ENCODE measurements at places on chromosomes 13 and 19.

- no peak for DNase-seq
Measured at GRCh38 chr13:23715092-23715761, 145.0 kb downstream of the TNFRSF19 start.

GRCh38 chr13:44573790-44574465 is 2.2 kb downstream of the TSC22D1 start:
- no peak for DNase-seq

DNA sequence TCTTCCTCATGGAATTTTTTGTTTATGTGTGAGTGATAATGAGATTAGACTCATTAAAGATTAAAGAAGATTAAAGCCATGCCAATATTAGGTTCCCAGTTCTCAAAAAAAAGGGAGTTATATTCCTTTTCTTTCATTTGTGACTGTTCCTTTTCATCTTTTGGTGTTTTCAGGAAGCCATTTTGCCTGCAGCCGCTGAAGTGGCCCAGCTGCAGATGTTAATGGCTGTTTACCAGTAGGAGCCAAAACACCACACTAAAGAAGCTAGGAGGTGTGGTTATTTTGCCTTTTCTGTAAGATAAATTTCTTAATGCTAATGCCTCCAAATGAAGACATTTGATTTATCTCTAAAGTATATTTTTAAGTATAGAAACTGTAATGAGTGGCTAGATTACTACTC is 36.3 kb downstream of the ITGBL1 start:
- DNase-seq: no peak

DNA sequence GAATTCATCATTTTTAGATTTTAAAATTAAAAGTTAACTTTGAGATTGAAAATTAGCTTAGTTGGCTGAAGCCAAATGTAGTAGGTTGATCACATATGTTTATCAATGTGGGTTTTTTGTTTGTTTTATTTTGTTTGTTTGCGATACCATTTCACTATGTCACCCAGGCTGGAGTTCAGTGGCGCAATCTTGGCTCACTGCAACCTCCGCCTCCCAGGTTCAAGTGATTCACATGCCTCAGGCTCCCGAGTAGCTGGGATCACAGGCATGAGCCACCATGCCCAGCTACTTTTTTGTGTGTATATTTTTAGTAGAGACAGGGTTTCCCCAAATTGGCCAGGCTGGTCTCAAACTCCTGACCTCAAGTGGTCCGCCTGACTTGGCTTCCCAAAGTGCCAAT is 665.7 kb upstream of the SLC10A2 start:
- no peak for DNase-seq

- no peak for DNase-seq
Measured at GRCh38 chr13:28337166-28338005, 157.5 kb downstream of the FLT1 start.

DNA sequence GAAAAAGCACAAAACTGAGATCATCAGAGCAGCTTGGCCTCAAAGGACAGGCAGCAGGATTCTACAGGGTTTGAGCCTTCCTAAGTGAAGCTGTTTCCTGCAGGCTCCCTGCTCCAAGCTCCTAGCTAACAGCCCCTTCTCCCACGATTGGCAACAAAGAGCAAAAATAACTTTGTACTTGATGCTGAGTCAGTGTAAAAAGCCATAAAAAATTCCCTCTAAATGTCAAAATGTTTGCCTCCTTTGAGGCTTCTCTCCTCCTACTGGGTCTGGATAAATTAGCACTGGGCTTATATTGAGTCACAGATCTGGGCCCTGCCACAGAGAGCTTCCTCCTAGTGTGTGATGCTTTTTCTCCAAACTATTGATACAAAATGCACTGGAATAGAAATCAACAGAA is 153.3 kb downstream of the TNFRSF19 start:
- no peak for DNase-seq

GRCh38 chr13:44905556-44905955 is 83.7 kb downstream of the NUFIP1 start:
- no peak for DNase-seq

DNA sequence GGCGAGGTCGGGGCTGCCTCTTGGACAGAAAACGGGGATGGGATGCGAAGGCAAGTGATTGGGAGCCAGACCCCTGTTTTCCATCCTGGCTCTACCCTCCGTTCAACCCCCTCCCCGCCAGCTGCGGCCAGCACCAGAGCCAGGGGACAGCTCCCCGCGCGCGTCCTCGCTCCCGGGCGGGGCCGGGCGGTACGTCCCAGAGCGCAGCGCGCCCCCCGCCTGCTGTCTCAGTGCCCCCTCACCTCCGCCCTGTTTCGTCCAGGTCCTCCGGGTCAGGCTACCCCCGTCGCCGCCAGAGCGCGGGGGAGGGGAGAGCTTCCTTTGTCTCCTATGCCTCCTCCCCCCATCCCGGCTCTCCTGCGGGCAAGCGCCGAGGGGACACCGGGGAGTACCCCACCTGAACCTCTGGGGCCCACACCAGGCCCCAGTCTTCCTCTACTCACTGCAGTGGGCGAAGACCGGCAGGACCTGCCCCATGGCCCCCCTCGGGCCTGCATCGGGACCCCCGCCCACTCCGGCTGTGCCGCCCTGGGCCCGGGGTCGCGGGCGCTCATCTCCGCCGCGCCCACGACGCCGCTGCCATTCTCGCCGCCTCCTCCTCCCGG is 396 bp downstream of the RTN2 start:
- peak; percentile 76 for DNase-seq

- DNase-seq: no peak
Measured at GRCh38 chr13:101205408-101205807, 210.9 kb downstream of the NALCN start.

GRCh38 chr13:82062772-82063171 is 1721.8 kb upstream of the SPRY2 start:
- no peak for DNase-seq

- DNase-seq: no peak
Measured at GRCh38 chr13:99958406-99959126, 13.0 kb downstream of the ZIC5 start.

DNA sequence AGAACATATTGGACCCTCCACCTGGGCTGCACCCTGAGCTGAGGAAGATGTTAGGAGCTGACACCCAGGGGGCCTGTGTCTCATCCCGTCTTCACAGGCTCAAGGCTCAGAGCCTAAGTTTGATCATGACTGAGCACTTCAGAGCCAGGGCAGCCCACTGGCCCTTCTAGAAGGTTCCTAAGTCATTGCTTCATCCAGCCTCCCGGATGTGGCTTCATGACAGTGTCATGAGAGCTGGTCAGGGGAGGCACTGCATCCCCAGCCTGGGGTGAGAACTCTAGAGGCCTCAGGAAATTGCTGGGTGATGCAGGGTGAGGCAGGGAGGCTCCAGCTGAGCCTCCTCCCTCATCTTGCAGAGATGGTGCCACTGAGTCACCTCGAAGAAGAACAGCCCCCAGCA is 24.9 kb upstream of the PIK3R2 start:
- no peak for DNase-seq

- DNase-seq: peak; percentile 58
Measured at GRCh38 chr19:8638078-8638619, 7.7 kb downstream of the NFILZ start.

- no peak for DNase-seq
Measured at GRCh38 chr13:112980434-112980833, 11.4 kb downstream of the MCF2L start.

DNA sequence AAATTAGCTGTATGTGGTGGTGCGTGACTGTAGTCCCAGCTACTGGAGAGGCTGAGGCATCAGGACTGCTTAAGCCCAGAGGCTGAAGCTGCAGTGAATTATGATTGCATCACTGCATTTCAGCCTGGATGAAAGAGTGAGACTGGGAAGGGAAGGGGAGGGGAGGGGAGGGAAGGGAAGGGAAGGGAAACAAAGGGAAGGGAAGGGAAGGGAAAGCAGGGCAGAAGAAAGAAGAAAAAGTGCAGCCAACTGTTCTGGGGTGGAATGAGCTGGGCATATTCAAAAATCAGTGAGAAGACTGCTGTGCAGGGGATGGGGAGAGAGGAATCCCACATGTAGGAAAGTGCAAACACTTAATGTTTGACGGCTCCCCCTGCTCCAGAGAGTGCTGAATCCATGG is 905.5 kb downstream of the UQCRFS1 start:
- DNase-seq: no peak

- DNase-seq: peak; percentile 87
Measured at GRCh38 chr19:17522988-17523872, 11.8 kb downstream of the PGLS start.

DNA sequence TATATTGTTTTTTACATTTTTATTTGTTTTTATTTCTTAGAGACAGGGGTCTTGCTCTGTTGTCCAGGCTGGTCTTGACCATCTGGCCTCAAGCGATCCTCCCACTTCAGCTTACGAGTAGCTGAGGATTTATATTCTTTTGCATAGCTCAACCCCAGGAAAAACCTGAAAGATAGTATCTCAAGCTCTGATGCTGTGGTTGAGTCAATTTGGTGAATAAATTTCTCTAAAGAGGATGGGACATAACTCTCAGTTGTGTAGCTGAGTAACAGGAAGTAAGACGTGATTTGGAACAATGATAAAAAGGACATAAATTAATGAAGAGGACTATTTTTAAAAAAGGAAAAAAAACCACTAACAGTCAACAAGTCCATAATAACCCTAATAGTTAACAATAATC is 79.8 kb upstream of the TNFSF11 start:
- no peak for DNase-seq

DNA sequence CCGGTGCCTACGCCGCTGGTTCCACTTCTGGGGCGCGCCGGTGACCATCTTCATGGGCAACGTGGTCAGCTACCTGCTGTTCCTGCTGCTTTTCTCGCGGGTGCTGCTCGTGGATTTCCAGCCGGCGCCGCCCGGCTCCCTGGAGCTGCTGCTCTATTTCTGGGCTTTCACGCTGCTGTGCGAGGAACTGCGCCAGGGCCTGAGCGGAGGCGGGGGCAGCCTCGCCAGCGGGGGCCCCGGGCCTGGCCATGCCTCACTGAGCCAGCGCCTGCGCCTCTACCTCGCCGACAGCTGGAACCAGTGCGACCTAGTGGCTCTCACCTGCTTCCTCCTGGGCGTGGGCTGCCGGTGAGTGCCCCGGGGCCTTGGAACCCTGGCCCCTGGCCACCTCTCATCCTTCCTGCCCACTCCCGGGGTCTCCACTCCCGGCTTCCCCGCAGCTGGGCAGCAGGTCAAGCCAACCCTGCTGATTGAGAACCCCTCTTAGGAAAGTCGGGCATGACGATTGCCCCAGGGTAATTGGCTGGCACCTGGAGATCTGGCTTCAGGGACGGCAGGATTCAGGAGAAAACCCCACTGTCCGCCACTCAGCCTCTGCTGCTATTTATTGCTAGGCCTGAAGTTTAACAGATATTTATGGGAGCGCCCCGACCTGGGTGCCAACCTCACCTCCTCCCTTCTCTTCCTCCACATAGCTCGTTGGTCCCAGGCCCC is 39.1 kb downstream of the TRPM4 start:
- no peak for DNase-seq

DNA sequence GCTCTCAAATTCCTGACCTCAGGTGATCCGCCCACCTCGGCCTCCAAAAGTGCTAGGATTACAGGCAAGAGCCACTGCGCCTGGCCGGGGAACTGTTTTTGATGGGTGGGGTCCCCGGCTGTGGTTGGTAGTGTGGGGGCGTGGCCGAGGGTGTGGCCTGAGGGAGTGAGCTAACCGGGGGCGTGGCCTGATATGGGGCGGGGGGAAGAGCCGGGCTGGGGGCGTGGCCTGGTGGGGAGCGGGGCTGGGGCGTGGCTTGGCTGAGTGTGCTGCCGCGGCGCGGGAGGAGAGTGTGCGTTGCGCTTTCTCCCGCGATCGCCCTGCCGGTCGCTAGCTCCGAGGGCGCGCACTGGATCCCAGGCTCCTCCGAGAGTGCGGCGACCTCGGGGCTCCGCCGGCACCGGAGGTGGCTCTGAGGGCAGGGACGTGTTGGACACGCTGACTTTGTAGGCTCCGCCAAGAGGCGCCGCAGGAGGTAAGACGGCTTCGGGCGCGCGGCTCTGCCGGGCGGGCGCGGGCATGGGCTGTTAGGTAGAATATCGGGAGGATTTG is at the start of gene SPATA13:
SPATA13 (plus strand) TSS at position 263 of the 552 bp plus-strand sequence. CDS start 62,210 bp downstream, outside the sequence.
- peak; percentile 97 for DNase-seq

DNA sequence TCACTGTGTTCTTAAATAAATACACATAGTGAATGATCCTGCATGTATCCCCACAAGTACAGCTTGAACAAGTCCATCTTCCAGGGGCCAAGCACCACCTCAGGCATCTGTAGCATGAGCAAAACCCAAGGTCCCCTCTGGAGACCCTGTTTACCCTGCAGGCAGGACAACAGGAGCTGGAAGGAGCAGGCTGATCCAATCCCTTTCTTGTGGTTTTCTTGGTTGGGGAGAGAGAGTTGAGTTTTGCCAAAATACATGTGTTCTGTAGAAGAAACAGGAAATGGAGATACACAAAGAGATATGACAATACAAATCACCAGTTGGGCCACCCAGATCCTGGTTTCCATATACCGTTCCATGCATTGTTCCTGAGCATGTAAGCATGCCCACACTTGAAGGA is 92.8 kb downstream of the SHISA2 start:
- no peak for DNase-seq

DNA sequence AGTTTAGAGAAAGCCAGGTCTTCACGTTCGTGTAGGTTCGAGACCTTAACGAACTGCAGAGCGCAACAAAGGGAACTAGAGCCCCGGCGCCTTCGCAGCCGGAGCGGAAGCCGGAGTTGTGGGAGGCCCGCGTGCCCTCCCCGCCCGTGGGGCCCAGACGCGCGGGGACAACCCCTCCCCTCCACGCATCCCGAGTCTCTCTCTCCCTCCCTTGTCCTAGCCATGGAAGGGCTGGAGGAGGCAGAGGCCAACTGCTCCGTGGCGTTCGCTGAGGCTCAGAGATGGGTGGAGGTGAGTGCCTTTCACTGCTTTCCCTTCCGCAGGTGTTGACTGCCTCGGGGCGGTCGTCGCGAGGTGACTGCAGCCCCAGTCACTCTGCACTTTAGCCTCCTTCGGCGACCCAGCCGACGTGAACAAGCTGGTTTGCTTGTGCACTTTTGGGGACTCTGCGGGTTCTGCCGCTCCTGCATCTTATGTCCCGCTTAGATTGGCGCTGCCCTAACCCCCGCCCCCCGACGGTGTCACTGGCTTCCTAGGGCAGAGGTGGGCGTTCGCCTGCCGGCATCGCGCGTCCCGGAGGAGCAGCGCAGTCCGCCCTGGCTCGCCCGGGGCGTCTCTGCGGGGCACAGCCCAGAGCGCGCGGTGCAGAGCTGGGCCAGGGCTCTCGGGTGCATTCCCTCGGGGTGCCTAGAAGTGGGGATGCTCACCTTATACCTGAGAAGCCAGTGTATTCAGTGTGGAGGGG is 478 bp downstream of the LMO7 start:
- peak; percentile 76 for DNase-seq

- no peak for DNase-seq
Measured at GRCh38 chr13:40433577-40433976, 232.9 kb downstream of the FOXO1 start.

- DNase-seq: no peak
Measured at GRCh38 chr13:60755380-60756163, 358.6 kb downstream of the TDRD3 start.

GRCh38 chr19:38669552-38669951 is 22.1 kb downstream of the ACTN4 start:
- no peak for DNase-seq
